ENCODE measurements at places on chromosomes 5 and 9.

DNA sequence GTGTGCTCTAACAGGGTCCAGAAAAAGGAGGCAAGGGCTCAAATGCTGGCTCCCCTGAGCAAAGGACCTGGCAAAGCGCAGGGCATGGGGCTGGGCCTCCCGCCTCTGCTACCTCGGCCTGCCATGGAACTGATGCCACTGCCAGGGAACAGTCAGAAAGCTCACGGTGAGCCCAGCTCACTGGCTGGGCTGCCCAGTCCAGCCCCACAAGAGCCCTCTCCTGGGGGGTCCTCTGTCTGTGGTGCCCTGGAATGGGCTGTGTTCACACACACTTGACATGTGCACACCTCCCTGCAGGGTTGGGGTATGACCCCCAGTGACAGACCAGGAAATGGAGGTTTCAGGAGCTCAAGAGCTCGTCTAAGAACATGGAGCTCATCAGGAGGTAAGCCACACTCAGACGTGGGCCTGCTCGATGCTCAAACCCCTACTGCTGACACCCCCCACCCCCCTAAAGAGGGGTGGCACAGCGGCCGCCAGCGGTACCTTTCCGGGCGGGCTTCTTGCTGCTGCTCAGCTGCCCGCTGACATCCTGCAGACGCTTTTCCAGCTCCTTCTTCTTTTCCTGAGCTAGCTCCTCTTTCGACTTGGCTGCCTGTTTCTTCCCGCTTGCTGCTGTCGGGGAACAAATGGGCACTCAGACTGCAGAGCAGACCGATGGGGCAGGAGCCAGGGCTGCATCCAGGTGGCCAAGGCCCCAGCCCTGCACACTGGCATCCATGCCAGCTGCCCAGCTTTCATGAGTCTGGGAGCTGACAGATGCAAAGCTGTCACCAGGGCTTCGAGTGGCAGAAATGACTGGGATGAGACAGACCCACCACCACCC is 9.1 kb downstream of the BRD3OS start:
- H3K36me3 ChIP-seq: peaks cover 25% of the 10 kb centered on the region
- peaks cover 3% of the 10 kb centered on the region for H3K4me1 ChIP-seq
- no peaks in the 10 kb centered on the region for H3K27me3 ChIP-seq
- H3K27ac ChIP-seq: no peak overlapping the region
- no peak overlapping the region for H3K4me3 ChIP-seq

- H3K36me3 ChIP-seq: no peaks in the 10 kb centered on the region
- H3K27ac ChIP-seq: no peak overlapping the region
- no peak overlapping the region for H3K4me3 ChIP-seq
- no peaks in the 10 kb centered on the region for H3K27me3 ChIP-seq
- H3K4me1 ChIP-seq: no peaks in the 10 kb centered on the region
- no peak for DNase-seq
These were observed 71.3 kb upstream of the OLFM1 start for GRCh38 chr9:135016037-135016640.

- no peaks in the 10 kb centered on the region for H3K27me3 ChIP-seq
- no peak overlapping the region for H3K27ac ChIP-seq
- peaks cover 7% of the 10 kb centered on the region for H3K4me1 ChIP-seq
- H3K36me3 ChIP-seq: no peaks in the 10 kb centered on the region
- H3K4me3 ChIP-seq: no peak overlapping the region
These were observed 59.6 kb upstream of the SLC27A6 start for GRCh38 chr5:128905568-128906110.

GRCh38 chr9:99907208-99907532 is 716 bp downstream of the STX17 start:
- H3K36me3 ChIP-seq: no peaks in the 10 kb centered on the region
- H3K4me1 ChIP-seq: peaks cover 18% of the 10 kb centered on the region
- no peak for DNase-seq
- peak overlapping the region; percentile 98 for H3K4me3 ChIP-seq
- peak overlapping the region; percentile 98 for H3K27ac ChIP-seq
- no peaks in the 10 kb centered on the region for H3K27me3 ChIP-seq

DNA sequence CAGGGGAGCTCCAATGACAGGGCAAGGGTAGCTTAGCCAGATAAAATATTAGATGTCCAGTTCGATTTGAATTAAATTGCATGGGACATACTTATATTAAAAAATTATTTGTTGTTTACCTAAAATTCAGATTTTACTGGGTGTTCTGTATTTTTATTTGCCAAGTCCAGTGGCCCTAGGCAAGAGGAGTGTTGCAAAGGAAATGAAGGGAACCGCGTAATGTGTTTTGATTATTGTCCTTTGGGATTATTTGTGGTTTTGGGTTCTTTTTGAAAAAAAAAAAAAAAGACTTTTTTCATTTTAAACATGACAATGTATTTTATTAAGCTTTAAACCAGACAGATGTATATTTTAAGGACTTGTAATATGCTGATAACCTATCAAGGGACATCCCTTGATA is 179.3 kb downstream of the C9orf152 start:
- H3K27ac ChIP-seq: peak overlapping the region; percentile 89
- H3K27me3 ChIP-seq: no peaks in the 10 kb centered on the region
- H3K4me1 ChIP-seq: peaks cover 45% of the 10 kb centered on the region
- no peak for DNase-seq
- H3K4me3 ChIP-seq: no peak overlapping the region
- H3K36me3 ChIP-seq: no peaks in the 10 kb centered on the region

GRCh38 chr5:113187906-113188305 is 211.3 kb downstream of the DCP2 start:
- peaks cover 16% of the 10 kb centered on the region for H3K4me1 ChIP-seq
- DNase-seq: no peak
- peaks cover under 1% of the 10 kb centered on the region for H3K36me3 ChIP-seq
- no peak overlapping the region for H3K4me3 ChIP-seq
- H3K27ac ChIP-seq: no peak overlapping the region

- peaks cover 16% of the 10 kb centered on the region for H3K36me3 ChIP-seq
- H3K4me1 ChIP-seq: peaks cover 22% of the 10 kb centered on the region
- no peak overlapping the region for H3K4me3 ChIP-seq
- no peaks in the 10 kb centered on the region for H3K27me3 ChIP-seq
- no peak overlapping the region for H3K27ac ChIP-seq
These were observed 28.4 kb downstream of the ZFP62 start for GRCh38 chr5:180832638-180833068.

GRCh38 chr9:86892576-86892975 is 54.7 kb downstream of the GAS1 start:
- H3K4me3 ChIP-seq: no peak overlapping the region
- no peaks in the 10 kb centered on the region for H3K4me1 ChIP-seq
- no peaks in the 10 kb centered on the region for H3K36me3 ChIP-seq
- no peak for DNase-seq
- no peaks in the 10 kb centered on the region for H3K27me3 ChIP-seq
- H3K27ac ChIP-seq: no peak overlapping the region

- H3K36me3 ChIP-seq: no peaks in the 10 kb centered on the region
- H3K27me3 ChIP-seq: no peaks in the 10 kb centered on the region
- H3K4me1 ChIP-seq: no peaks in the 10 kb centered on the region
- DNase-seq: no peak
- no peak overlapping the region for H3K4me3 ChIP-seq
These were observed 1260.9 kb upstream of the C9orf72 start for GRCh38 chr9:28834156-28834555.

DNA sequence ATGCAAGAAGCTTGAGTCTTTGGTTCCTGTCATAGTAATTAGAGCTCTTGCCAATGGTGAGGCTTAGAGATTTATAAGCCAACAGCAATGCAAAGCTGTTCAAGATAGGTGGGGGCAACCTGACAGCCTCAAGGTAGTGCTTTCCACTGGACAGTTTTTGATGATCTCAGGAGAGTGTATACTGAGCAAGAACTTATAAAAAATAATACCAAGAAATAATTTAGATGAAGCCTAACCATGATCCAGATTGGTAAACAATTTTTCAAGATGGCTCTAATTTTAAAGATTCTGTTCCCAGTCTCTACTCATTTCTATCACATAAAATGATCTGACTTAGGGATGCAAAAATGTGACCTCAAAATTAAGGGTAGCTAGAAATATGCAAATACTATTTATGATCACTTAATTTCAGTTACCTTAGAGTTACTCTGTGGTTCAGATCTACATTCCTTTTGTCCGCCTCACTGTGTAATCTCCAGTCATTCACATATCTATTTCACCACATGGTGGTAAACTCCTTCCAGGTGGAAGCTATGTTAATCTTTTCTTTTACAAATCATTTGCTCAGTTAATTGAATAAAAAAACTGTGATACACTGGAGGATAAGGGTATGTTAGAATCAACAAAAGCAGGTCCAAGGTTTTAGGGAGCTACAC is 1228.0 kb upstream of the C9orf72 start:
- H3K27me3 ChIP-seq: peaks cover 3% of the 10 kb centered on the region
- H3K36me3 ChIP-seq: no peaks in the 10 kb centered on the region

GRCh38 chr5:168121138-168121494 is 170.3 kb upstream of the WWC1 start:
- no peaks in the 10 kb centered on the region for H3K4me1 ChIP-seq
- no peak for DNase-seq
- no peak overlapping the region for H3K27ac ChIP-seq
- H3K27me3 ChIP-seq: no peaks in the 10 kb centered on the region
- no peaks in the 10 kb centered on the region for H3K36me3 ChIP-seq

DNA sequence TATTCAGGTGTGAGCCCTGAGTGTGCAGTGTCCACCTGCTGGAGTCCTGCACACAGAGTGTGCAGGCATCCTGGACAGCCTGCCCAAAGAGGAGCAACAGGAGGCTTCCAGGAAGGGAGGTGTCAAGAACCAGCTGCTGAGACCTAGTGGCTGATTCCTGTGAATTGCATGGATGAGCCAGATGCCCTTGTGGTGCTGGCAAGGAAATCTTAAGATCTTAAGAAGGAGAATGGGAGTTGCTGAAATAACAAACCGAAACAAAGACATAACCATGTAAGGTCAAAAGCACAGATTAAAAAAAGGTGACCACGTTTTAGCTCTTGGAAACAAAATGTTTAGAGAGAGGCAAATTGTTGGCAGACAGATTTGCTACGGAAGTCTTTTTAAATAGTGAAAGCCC is 29.3 kb upstream of the RPS23 start:
- no peak for DNase-seq
- H3K36me3 ChIP-seq: no peaks in the 10 kb centered on the region
- no peak overlapping the region for H3K4me3 ChIP-seq
- no peaks in the 10 kb centered on the region for H3K4me1 ChIP-seq

DNA sequence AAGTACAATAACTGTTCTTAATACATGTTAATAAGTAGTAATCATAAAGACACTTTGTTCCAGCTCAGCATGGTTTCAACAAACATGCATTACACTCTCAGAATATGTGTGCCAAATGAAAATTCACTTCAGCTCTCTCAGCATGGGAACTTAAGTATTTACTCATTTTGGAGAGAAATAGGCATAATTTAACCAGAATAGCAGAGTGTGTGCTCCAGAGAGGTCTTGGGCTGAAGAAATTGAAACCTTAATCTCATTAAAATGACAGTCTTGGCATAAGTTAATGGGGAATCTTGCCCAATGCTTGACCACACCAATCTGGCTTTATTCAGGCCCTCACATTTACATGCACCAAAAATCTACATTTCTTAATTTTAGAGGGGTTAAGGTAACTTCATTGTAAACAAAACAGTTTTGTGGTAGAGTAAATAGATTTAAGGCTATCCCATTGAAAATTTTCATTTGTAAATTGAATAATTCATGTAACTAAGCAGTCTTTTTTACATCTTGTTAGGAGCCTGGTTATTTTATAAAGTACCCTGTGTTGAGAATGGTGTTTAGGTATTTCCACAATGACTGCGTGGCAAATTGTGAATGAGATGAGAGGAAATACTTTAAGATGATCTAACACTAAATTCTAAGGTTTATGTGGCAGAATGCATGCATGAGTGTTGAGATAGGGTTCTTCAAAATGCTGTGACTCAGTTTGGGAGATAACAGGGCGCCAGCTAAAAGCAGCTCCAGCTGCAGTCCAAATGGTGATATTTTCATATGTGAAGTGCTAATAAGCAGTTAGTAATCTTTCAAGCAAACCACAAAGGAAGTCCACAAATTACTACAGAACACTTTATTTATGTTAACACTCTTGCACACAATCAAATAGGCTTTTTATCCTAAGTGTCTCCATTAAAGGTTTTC is 11.3 kb upstream of the LOX start:
- H3K27me3 ChIP-seq: no peaks in the 10 kb centered on the region
- H3K27ac ChIP-seq: no peak overlapping the region
- DNase-seq: no peak
- no peak overlapping the region for H3K4me3 ChIP-seq
- no peaks in the 10 kb centered on the region for H3K36me3 ChIP-seq
- no peaks in the 10 kb centered on the region for H3K4me1 ChIP-seq

DNA sequence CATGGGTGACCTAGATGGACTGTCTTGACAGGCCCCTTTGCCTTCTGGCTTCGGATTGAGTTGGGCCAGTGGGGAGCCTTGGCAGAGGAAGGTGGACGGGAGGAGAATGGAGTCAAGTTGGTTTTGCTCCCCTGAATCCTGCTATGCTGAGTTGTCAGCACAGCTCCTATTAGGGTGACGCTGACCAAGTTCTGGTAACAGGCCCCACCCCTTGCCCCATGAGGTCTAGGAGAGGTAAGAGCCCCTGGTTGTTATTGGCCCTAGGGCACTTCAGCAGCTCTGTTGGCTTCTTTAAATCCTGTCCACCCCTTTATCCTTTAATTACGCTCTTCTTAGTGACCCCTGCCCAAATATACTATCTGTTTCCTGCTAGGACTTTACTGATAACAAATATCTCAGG is 39.4 kb upstream of the KIF2A start:
- H3K36me3 ChIP-seq: no peaks in the 10 kb centered on the region
- H3K4me1 ChIP-seq: no peaks in the 10 kb centered on the region
- H3K27me3 ChIP-seq: no peaks in the 10 kb centered on the region
- H3K4me3 ChIP-seq: no peak overlapping the region
- H3K27ac ChIP-seq: no peak overlapping the region

GRCh38 chr9:94802793-94803192 is 76.3 kb downstream of the AOPEP start:
- H3K4me1 ChIP-seq: no peaks in the 10 kb centered on the region
- no peak overlapping the region for H3K27ac ChIP-seq
- H3K36me3 ChIP-seq: no peaks in the 10 kb centered on the region
- DNase-seq: no peak
- H3K27me3 ChIP-seq: no peaks in the 10 kb centered on the region
- no peak overlapping the region for H3K4me3 ChIP-seq

DNA sequence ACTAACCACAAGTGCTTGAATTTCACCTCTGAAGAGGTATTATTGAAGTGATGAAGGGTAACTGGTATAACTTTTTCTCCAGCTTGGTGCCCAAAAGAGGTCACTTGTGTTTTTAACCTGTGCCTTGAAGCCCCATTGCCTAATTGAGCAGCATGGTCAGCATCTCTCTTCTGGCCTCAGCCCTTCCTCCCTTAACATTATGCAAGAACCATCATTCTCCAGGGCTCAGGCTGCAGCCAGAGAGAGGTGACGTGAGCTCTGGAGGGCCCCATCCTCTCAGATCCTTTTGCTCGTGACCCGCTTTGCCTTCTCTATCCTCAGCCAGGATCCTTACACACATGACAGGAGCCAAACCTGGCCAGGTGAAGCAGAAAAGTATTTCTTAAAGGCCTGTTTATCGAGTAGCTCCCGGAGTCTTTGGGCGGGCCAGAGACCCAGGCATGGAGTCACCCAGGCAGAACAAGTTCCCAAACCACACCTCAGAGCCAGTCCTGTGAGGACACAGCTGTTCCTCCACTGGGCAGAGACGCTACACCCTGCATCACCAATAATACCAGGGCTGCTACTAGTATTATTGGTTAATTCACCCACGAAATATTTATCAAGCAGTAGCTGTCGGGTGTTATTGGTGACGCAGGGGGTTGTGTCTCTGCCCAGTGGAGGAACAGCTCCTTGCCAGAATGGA is 29.6 kb upstream of the BOD1 start:
- H3K4me1 ChIP-seq: peaks cover 17% of the 10 kb centered on the region
- no peak for DNase-seq
- no peaks in the 10 kb centered on the region for H3K36me3 ChIP-seq
- no peak overlapping the region for H3K4me3 ChIP-seq
- no peaks in the 10 kb centered on the region for H3K27me3 ChIP-seq
- H3K27ac ChIP-seq: no peak overlapping the region
